ENCODE measurements at places on chromosomes 2 and 18.
A peak's percentile ranks its signal among the peaks of the same experiment; 100 is the strongest.

- DNase-seq = no peak
These were observed 31.0 kb downstream of the EEF1B2 start for GRCh38 chr2:206190689-206191088.

DNA sequence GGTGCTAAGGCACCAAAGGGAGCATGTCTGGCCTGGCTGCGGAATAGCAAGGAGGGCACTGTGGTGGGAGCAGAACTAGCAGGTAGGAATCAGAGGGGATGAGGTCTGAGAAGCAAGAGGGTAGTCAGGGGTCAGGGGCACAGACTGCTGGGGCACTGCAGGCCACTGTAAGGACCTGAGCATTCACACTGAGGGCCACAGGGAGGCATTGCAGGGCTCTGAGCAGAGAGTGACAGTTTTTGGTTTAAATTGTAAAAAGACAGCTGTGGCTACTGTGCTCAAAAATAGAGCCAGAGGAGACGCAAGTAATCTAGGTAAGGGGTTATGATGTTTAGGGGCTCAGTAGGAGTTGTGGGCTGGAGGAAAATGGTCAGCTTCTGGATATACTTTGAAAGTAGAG, 41.5 kb downstream of the ARHGAP25 start:
- no peak for DNase-seq

DNA sequence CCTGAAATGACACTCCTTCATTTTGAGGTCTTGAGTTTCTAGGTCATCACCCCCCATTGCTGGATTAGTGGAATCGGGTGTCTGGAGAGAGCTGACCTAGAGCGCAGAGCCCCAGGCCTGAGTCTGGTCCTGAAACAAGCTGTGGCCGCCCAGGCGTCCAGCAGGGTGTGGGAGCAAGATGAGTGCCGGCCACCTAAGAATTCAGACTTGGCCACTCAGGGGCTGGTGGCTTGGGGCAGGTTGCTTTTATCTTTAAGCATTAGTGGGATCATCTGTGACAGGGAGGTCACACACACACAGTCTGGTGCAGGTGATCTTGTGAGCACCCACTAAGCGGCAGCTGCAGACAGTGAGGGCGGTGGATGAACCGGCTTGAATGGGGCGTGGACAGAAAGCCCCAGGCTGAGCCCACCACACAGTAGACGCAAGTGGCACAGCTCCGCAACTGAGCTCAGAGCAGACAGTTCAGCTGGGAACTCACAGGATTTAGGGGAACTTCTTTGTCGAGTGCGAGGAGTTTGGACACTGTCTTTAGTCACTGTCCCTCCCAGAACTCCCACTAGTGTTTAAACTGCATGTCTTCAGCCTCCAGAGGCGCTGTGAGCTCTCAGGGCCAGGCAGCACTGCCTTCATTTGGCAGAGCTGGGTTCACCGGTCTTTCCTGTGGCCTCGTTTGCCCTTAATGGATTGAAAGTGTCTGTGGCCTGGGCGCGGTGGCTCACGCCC, 21.5 kb downstream of the ITGB1BP1 start:
- no peak for DNase-seq

GRCh38 chr2:9527995-9528787, 27.4 kb downstream of the ADAM17 start:
- DNase-seq = no peak

GRCh38 chr2:7736646-7737305, 819.6 kb downstream of the RNF144A start:
- no peak for DNase-seq

- no peak for DNase-seq
These were observed 3.8 kb downstream of the KCNJ13 start for GRCh38 chr2:232772531-232772930.

- DNase-seq = no peak
These were observed 3.8 kb downstream of the CATIP start for GRCh38 chr2:218360453-218360852.

DNA sequence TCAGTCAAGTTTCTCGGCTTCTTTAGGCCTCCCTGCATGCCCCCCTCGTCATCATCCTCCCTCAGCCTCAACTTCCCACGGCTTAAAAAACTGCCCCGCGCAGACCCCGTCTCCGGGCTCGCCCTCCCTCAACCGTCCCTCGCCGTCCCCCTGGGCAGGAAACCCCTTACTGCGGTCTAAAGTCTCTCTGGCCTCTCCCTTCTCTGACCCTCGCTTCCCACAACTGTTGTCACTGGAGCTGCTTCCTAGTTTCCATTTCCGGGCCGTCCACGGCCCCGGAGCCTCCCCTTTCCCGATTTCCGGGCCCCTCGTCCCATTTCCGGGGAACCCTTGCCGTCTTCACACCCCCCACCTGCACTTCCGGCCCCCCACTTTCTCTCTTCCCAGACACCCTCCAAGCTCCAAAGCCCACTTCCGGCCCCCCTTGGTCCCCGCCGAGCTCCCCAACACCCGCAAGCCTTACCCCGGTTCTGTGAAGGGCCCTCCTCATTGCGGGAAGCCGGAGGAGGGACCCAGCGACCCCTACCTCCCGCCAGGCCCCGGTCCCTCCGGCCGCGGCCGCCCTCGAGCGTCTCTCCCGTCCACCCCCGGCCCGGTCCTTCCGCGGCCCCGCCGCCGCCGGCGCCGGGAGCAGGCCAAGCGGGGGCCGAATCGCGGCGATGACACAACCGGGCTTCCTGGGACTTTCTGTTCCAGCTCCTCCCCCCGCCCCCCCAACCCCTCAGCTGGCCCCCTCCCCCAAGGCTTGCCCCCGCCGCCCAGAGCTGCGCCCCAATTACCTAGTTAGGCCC, 513 bp downstream of the TRIP12 start:
- peak; percentile 31 for DNase-seq

DNA sequence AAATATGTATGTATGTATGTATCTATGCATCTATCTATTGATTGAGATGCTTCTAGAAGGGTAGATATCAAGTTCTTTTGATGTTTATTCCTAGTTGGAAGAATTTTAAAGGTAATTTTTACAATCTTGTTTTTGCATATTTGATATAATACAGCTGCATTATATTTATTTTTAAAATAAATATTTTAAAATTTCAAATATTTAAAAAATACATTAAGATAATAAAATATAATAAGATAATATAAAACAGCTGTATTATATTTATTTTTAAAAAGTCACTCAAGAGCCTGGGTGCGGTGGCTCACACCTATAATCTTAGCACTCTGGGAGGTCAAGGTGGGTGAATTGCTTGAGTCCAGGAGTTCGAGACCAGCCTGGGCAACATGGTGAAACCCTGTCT, 92.5 kb downstream of the LIPG start:
- no peak for DNase-seq

DNA sequence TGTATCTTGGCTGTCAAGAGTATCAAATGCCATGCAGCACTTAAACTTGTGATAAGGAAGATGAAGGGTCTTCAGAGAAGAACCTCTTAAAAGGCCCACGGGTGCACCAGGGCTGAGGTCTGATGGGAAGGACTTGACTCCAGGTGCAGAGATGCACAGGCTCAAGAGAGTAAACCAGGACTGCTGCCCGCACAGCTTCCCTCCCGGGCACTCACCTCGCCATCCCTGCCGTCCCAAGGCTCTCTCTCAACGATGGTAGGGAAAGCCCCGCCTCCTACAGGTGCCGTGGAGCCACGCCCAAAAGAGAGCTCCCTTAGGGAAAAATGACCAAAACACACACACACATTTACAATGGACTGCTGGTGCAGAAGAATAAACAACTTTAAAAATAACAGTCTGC, 27.9 kb downstream of the PDIA6 start:
- no peak for DNase-seq

DNA sequence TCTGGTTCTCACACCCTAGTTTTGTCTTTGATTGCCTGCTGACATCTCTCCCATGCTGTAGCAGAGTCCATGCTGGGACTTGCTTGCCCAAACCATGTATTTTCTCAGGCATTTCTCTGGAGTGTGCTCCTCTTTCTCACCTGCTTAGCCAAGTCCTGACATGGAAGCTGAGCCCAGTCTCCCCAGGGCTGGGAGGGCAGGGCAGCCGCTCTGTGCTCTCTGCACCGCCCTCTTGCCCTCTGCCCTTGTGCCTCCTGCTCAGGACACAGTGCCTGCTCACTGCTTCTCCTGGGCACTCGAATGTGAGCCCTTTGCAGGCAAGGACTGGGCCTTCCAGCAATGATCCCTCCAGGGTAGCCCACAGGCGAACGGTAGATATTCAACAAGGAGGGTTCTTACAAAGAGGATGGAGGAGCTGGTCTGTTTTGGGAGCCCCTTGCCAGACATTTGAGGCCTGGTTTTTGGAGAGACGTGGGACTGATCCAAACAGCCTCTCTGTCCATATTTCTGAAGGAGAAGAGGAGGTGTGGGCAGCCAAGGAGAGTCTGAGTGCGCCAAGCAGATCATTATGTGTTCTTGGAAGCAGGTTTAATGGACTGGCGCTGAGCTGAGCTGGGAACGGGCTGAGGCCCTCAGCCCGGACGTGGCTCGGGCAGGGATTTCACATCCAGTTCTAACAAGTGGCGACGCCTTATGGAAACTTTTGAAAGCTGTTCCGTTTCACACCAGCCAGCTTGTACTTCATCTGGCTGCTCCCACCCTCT, 4.0 kb downstream of the SLC14A2 start:
- DNase-seq = no peak

DNA sequence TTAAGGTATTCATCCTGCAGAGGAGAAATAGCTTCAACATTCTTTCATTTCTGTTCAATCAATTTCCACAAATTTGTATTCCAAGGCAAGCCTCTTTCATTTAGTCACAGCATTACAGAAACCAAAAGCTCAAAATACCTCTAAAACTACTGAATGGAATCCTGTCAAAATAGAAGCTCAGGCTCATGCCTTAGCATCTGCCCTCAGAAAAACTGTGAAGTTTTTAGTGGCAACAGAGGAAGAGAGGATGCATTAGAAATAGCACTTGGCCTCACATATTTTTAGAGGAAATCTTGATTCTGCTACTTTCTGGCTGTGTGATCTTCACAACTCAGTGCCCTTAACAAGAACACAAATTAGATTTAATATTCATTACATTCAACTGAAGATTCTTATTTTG, 69.1 kb upstream of the GALNT13 start:
- no peak for DNase-seq

GRCh38 chr18:44514106-44514505, 166.6 kb upstream of the SETBP1 start:
- no peak for DNase-seq

- no peak for DNase-seq
These were observed 11.4 kb downstream of the THNSL2 start for GRCh38 chr2:88181511-88181910.

DNA sequence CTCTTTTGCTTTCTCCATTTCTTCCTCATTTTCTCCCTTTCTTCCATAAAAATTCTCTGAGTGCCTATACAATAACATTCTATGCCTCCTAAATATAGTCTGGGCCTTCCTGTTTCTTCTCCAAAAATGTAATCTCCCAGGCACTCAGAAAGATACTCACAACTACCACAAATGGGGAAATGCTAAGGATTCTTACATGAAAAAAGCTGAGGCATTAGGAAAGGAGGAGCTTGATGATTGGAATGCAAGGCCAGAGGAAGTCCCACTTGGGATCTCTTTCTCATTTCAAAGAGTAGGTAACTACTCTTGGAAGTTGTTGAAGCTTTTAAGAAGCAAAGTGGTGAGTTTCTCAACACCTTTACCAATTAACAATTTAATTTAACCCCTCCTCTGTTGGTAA, 3.4 kb downstream of the VSNL1 start:
- no peak for DNase-seq

- DNase-seq = no peak
These were observed 236.9 kb downstream of the RBM43 start for GRCh38 chr2:151024696-151025251.

GRCh38 chr2:219468410-219469185, 30.1 kb upstream of the GMPPA start:
- no peak for DNase-seq

GRCh38 chr2:165675551-165675968, 118.5 kb downstream of the GALNT3 start:
- no peak for DNase-seq

- DNase-seq = no peak
These were observed 200.5 kb downstream of the HRH4 start for GRCh38 chr18:24660956-24661355.

DNA sequence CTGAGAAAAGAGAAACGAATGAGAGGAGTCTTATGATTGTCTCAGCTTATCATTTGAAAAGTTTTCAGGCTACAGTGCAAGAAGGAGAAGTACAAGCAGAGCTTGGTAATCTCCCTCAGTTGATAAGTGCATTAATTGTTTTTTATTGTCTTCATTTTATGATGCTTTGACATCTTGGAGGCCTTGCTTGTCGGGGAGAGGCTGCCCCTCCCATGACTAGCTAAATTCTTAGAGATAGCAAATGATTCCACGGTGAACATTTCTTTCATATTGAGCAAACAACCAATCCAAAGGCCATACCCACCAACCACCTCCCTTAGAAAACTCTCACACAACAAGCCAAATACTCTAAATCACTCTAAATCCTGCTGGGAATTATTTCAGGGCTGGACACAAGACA, 39.8 kb downstream of the GDF7 start:
- no peak for DNase-seq

- DNase-seq = no peak
These were observed 564 bp downstream of the LPIN2 start for GRCh38 chr18:3012136-3013023.

GRCh38 chr18:35241448-35241804, 592 bp downstream of the ZNF397 start:
- DNase-seq = no peak

DNA sequence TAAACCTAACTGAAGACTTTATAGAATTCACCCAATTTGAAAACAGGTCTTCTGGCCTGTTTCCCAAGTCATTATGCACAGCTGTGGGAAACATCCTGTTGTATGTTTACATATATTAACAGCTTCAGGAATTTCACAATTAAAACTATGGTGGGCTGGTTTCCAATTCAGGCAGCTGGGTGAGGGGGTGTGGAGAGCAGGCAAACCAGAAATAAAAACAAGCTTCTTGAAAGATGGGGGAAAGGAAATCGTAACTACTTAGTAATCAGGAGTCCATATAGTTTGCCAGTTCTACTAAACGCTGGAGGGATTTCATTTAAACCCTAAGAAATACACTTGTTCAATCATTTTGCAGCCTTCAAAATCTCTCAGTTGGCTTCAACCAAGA, 22.8 kb downstream of the ATP8B1 start:
- no peak for DNase-seq

GRCh38 chr2:98242003-98242402, 104.3 kb upstream of the CNGA3 start:
- no peak for DNase-seq

DNA sequence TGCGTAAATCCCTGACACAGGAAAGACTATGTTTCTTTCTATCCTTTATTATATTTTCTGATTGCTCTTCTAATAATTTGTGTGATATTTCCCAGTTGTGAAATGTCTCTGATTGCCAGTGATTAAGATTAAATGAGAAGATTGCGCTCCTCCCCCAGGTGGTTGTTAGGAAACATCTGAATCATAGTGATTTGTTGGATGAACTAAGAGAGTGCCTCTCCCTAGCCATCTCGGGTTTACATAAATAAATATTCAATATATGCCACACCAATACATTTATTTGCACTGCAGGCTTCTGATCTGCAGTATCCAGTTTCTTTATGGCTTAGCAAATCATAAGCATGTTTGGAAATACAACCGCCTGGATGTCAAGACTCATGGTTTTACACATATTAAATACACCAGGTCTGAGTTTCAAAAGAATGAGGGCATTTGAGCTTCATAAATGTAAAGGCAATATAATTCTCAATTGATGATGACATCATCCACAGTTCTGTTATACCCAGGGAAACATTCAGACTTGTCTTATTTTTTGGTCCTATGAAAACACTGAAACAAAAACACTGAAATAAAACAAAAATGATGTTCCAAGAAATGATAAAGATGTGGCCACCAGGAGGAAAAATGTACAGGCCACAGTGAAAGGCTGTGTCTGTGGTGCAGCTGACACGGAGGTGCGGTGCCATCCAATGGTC, 826.7 kb upstream of the ACVR2A start:
- DNase-seq = no peak

All from stimulated activated CD8-positive, alpha-beta memory T cell treated with anti-CD3 and anti-CD28 coated beads, Interleukin-2, amount 100 ng/mL, for 1 hour (primary cell).